ENCODE measurements at places on chromosomes 5 and 9.

DNA sequence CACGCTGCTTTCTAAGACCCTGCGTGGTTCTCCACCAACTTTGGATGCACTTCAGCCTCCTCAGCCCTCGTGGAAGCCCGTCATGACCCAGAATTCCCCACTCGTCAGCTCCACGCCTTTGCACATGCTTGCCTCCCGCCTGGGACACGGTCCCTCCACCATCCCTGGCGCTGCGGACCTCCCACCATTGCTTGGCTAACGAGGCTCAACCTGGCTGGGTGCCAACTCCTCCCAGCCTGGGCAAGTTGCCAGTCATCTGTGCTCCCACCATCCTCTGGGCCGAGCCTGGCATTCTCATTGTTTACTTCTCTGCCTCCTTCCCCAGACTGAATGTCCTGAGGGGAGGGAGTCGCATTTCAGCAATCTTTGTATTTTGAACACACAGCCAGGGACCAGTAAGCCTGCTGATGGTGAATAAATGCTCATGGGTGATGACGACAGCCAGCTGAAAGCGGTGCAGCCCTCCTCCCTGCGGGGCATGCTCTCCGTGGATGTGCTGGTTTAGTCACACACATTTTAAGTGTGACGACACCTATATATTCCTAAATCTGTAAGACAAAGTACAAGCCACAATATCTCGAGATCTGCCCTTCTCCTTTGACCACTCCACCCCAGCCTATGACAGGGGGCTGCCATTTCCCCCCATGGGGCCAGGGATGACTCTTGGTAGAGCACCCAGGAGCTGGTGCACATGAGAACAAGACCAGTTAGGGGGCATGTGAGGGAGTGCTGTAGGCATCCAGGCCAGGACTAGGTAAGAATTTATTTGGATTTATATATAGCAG lies 37.6 kb downstream of the ANKRD33B start:
- no peak overlapping the region for H3K27ac ChIP-seq
- H3K4me3 ChIP-seq, result peak overlapping the region; percentile 71
- no peaks in the 10 kb centered on the region for H3K27me3 ChIP-seq

DNA sequence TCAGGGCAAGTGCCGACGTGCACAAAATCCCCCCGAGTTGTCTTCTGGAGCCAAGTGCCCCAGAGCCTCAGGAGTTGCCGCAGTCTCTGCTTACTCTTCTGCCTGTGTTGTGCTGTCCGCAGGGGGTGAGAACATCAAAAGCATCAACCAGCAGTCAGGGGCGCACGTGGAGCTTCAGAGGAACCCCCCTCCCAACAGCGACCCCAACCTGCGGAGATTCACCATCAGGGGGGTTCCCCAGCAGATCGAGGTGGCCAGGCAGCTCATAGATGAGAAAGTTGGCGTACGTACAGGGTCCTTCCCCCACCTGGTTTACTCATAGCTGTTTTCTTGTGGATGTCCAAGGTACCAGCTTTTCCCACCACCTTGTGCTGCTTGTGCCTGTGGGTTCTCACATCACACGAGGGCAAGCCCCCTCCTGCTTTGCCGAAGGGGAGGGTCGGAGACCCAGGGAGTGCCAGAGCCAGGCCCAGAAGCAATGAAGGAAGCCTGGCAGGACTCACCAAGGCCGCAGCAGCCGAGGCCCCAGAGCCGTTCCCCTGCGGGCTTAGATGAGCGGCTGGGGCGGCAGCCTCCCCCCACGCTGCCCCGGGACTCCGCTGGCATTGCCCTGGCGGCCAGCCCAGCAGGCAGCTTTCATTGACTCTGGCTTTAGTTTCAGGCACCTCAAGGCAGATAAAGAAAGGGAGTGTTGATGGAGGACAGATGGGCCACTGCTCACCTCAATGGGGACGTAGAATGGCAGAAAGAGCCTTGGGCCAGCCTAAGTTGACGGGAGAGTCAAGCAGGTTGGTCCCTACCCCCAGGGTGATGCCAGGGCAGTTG lies 33.7 kb upstream of the PRDM12 start:
- H3K27ac ChIP-seq, result no peak overlapping the region
- peaks cover 84% of the 10 kb centered on the region for H3K36me3 ChIP-seq
- no peak overlapping the region for H3K4me3 ChIP-seq
- no peak for DNase-seq

DNA sequence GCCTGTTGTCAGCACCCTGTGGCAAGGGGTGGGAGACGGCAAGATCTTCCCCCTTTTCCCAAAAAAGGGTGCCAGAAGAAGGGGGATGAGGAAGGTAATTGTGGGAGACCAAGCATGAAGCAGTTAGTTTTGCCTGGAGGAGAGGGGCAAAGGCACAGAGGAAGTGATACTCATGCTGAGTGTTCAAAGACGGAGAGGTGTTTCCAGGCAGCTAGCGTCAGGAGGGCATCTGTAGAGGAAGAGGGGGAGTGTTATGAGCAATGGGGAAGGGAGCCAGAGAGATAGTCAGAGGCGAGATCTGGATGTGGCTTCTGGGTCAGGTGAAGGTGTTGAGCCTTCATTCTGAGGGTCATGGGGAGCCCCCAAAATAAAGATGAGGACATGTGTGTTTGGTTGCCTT lies 26.9 kb upstream of the ADAM19 start:
- no peaks in the 10 kb centered on the region for H3K36me3 ChIP-seq
- no peaks in the 10 kb centered on the region for H3K27me3 ChIP-seq
- peak overlapping the region; percentile 62 for H3K27ac ChIP-seq
- DNase-seq, result no peak

DNA sequence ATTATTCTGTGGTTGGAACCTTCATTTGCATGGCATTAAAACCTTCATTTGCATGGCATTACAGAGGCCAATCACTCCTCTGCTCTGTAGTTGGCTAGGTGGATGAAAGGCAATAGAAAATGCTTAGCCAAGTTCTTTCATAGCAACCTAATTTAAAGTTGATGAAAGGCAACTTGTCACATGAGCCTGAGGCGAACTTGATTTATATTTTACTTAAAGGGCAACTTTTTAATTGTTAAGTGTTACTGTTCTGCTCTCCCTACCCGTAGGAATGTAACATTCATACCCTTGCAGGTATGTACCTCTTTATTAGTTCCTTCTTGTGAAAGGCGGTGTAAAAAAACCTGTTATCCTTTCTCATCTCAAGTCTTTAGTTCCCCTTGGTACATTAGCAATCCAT lies 7.9 kb upstream of the ERMP1 start:
- H3K4me1 ChIP-seq, result peaks cover 25% of the 10 kb centered on the region
- DNase-seq, result no peak
- no peaks in the 10 kb centered on the region for H3K27me3 ChIP-seq
- no peaks in the 10 kb centered on the region for H3K36me3 ChIP-seq

- H3K4me1 ChIP-seq, result no peaks in the 10 kb centered on the region
- H3K4me3 ChIP-seq, result no peak overlapping the region
- peaks cover 3% of the 10 kb centered on the region for H3K27me3 ChIP-seq
- DNase-seq, result no peak
- H3K27ac ChIP-seq, result no peak overlapping the region
Measured at GRCh38 chr5:102611312-102611711, 112.5 kb upstream of the SLCO6A1 start.

- no peaks in the 10 kb centered on the region for H3K4me1 ChIP-seq
- no peaks in the 10 kb centered on the region for H3K36me3 ChIP-seq
- H3K27me3 ChIP-seq, result no peaks in the 10 kb centered on the region
Measured at GRCh38 chr5:107306594-107306993, 364.1 kb downstream of the EFNA5 start.

GRCh38 chr5:64164166-64164565 lies 1.5 kb upstream of the RNF180 start:
- no peak overlapping the region for H3K4me3 ChIP-seq
- H3K27me3 ChIP-seq, result peaks cover 11% of the 10 kb centered on the region
- DNase-seq, result no peak
- no peaks in the 10 kb centered on the region for H3K36me3 ChIP-seq
- H3K4me1 ChIP-seq, result no peaks in the 10 kb centered on the region
- no peak overlapping the region for H3K27ac ChIP-seq

DNA sequence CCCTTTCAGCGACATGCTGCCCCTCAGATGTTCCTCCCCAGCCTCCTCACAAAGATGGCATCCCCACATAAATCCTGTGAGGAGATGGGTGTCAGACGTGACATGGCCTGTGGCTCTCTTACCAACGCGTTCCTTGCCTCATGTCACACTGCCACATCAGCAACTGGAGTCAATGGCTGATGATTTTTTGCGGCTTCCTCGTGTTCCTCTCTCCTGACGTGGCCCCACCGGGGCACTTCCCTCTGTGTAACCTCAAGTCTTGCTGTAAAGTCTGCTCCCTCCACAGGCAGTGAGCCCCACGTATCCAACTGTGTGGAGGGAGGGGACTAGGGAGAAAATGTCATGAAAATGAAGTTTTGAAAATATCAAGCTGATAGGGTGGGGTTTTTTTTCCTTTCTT lies 53.2 kb upstream of the SHISAL2B start:
- no peak overlapping the region for H3K4me3 ChIP-seq
- no peak for DNase-seq
- H3K36me3 ChIP-seq, result no peaks in the 10 kb centered on the region
- no peaks in the 10 kb centered on the region for H3K4me1 ChIP-seq

- H3K27ac ChIP-seq, result no peak overlapping the region
- H3K4me1 ChIP-seq, result no peaks in the 10 kb centered on the region
- DNase-seq, result no peak
- no peaks in the 10 kb centered on the region for H3K27me3 ChIP-seq
Measured at GRCh38 chr5:14441641-14442040, 140.0 kb upstream of the OTULINL start.

DNA sequence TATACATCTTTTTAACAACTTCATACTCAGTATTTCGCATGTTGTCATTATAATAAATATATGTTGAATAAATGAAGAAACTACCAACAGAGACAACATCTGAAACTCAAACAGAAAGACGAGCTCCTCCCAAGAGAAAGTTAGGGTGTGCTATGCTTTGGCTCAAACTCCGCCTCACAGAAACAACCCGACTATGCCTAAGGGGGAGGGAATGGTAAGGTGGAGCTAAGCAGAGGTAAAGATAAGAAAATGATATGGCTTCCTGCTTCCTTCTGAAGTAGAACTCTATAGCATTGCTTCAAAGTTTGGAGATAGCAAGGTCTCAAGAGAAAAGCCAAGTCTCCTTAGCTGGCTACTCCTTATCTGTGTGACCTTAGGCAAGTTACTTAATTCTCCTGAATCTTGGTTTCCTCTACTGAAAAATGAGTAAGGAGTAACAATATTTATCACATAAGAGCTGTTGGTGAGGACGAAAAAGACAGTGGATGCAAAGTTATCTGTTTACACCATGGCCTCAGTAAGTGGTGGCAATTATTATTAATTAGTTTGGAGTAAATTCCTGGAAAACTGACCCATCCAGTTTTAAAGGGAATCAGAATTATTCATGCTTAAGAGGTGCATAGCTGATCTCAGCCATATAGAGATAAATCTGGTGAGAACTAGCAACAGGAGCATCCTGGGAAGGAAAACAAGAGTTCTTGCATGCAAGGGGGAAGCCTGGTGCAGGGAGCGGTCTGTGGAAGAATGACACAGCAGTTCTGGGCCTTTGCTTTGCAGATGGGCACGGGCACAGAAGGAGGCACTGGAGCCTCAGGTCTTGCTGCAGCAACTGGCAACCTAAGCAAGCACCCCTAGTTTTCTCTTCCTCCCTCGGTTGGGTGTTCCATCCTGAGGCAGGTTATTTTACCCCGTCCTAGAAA lies 73.3 kb downstream of the GLIS3 start:
- no peak overlapping the region for H3K27ac ChIP-seq
- H3K27me3 ChIP-seq, result no peaks in the 10 kb centered on the region
- DNase-seq, result no peak
- H3K4me3 ChIP-seq, result no peak overlapping the region

DNA sequence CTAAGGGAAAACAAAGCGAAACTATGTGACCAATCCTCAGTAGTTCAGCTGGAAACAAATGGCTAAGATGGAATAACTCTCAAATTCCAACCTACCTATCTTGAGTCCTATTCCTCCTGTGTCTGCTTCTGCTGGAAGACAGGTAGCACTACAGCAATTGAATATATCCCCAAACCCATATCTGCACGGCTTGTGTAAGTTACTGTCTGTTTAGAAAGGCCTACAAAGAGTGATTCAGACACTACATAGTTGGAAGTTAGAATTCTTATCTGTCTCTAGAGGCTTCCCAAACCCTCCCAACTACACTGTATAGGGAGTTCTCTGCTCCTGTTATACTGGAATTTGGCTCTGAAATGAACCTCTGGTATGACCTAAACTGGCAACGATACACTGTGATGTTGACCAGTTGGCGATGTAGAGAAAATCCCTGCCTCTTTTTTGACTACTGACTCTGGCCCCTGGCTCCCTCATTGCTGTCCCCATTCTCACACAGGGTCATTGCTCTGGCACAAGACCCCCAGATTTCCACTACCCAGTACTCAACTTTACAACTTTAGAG lies 22.6 kb upstream of the NADK2 start:
- peaks cover 6% of the 10 kb centered on the region for H3K27me3 ChIP-seq
- DNase-seq, result no peak

GRCh38 chr5:66307647-66308241 lies 163.6 kb downstream of the SREK1 start:
- DNase-seq, result peak; percentile 67
- H3K4me1 ChIP-seq, result no peaks in the 10 kb centered on the region
- H3K4me3 ChIP-seq, result no peak overlapping the region
- H3K36me3 ChIP-seq, result no peaks in the 10 kb centered on the region
- H3K27me3 ChIP-seq, result no peaks in the 10 kb centered on the region

GRCh38 chr9:98185021-98185567 lies 7.3 kb downstream of the CORO2A start:
- no peak for DNase-seq
- H3K36me3 ChIP-seq, result peaks cover 5% of the 10 kb centered on the region
- peaks cover 32% of the 10 kb centered on the region for H3K4me1 ChIP-seq
- no peak overlapping the region for H3K27ac ChIP-seq
- H3K4me3 ChIP-seq, result no peak overlapping the region
- H3K27me3 ChIP-seq, result no peaks in the 10 kb centered on the region

DNA sequence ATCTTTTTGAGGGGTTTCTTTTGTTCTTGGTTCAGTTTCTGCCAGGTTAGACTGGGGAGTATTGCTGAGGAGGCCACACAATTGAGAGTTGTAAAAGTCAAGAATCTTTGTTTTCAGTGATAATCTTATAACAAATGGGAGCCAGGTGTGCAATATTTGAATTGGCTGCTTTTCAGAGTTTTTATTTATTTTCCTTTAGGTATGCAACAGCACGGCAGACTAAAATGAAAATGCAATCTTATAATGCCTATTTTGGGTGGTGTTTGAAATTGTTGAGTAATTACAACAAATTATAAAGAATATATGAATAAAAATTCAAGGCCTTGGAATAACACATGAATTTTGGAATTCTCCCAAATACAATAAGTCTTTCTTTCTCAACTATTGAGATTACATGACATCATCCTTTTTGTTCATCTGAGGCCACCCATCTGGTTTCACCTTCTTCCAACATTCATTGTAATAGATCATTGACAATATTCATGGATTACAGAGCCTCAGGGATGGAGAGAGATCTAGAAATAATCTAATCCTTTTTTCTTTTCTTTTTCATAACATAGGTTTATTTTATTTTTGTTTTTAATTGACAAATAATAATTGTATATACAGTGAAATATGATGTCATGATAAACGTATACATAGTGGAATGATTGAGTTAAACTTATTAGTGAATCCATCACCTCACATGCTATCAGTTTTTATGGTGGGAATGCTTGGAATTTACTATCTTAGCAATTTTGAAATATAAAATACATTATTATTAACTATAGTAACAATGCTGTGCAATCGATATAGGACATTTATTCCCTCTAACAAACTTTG lies 1061.0 kb downstream of the NR2F1-AS1 start:
- no peaks in the 10 kb centered on the region for H3K4me1 ChIP-seq
- no peak overlapping the region for H3K27ac ChIP-seq
- H3K27me3 ChIP-seq, result no peaks in the 10 kb centered on the region
- no peaks in the 10 kb centered on the region for H3K36me3 ChIP-seq
- no peak for DNase-seq
- H3K4me3 ChIP-seq, result no peak overlapping the region

- no peaks in the 10 kb centered on the region for H3K36me3 ChIP-seq
- no peaks in the 10 kb centered on the region for H3K27me3 ChIP-seq
- H3K4me3 ChIP-seq, result no peak overlapping the region
- no peak for DNase-seq
Measured at GRCh38 chr9:133880851-133881661, 111.1 kb downstream of the VAV2 start.

All from CD4-positive, CD25-positive, alpha-beta regulatory T cell (primary cell).